ENCODE measurements at places on chromosomes 7 and 10.

DNA sequence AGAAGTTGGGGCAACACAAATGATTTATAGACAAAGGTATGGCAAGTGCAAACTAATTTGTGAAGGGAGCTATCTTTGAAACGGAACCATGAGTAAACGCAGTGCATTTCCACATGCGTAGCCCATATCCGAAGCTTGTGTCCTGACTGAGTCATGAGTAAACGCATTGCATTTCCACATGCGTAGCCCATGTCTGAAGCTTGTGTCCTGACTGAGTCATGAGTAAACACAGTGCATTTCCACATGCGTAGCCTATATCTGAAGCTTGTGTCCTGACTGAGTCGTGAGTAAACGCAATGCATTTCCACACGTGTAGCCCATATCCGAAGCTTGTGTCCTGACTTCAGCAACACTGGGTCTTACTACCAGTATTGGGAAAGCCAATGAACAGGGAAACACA is 95.0 kb downstream of the CELF2 start:
- no peak for DNase-seq

DNA sequence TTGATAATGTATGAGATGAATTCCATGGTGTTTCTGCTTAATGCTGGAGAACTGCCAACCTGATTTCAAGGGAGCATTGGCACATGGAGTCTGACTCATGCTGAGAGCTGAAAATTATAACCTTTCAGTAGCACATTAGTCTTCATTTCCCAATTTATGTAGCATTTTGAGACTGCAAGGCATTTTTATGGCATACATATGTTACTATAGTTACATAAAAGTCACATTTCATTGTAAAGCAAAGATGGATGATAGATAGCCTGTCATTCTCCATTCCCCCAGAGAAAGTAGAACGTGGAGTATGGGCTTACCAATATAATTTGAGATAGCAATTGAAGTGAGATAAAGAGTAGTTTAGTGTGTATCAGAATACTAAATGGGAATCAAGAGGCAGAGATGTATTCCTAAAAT is 103.1 kb downstream of the SLC16A9 start:
- DNase-seq, result no peak

DNA sequence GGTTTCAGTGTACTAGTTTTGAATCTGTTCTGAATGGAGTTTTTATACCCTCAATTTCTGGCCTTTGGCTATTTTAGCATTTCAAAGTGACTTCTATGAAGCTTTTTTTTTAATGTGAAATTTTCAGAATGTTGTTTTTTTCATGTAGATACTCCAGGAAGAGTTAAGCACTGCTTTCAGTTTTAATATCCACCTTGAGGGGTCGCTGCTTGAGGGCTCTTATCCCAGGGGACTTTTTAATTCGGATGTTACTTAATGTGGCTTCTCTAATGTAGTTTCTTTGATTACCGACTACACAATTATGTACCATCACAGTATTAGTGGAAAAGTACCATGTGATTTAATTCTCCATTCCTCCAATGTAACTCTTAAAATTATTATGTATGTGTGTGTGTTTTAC is 5.2 kb downstream of the IFIT5 start:
- no peak for DNase-seq

DNA sequence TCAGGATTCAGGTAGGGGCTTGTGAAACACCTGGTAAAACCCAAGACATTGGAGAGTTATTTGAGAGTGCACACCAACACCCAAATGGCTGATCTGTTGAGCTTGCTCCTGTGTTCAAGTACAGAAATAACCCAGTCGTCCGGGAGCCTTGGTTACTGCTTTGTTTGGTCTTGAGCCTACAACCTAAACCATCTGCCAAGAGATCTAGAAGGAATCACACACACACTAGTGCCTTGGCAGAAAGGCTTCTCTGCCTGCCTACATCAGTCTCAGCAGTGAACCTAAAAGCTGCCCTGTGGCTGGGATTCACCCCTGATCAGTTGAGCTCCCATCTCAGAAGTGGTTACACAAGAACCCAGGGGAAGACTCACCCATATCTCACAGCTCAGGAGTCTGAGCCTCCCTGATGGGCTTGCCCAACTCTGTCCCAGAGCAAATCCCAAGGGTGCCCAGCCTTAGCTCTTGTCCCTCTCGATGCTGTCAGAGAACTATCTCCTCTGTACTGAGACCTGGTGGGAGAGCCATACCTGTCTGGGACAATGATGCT is 167.6 kb downstream of the CXCL12 start:
- no peak for DNase-seq

GRCh38 chr10:34121781-34122622 is 693.1 kb downstream of the PARD3 start:
- DNase-seq, result no peak

GRCh38 chr10:28391283-28391682 is 88.4 kb upstream of the MPP7 start:
- DNase-seq, result no peak

DNA sequence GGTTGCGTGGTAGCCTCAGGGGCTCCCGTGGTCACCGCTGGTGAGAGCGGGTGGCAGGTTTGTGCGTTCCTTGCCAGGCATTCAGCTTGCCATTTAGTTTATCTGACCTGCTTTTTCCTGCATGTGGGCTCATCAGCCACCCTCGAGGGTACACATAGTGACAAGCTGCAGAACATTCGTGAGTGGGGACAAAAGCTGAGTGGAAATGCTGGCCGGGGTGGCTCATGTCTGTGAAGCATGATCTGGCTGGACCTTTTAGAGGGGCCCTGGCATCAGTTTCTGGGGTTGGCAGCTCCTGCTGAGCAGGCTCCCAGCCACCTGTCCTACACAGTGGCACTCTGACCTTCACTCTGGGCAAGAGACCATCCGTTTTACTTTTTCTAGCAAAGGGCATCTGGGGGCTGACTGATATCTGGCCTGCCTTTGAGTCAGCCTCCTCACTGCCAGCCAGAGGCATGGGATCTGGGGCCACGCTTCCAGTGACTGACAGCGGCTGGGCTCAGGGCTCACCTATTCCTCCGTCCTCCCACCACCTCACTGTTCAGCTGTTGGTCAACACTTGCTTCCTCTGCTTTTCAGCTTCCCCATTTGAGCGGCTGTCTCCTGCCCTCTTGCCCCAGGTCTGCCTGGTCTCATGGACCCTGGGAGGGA is 75.0 kb downstream of the LANCL2 start:
- DNase-seq, result no peak

DNA sequence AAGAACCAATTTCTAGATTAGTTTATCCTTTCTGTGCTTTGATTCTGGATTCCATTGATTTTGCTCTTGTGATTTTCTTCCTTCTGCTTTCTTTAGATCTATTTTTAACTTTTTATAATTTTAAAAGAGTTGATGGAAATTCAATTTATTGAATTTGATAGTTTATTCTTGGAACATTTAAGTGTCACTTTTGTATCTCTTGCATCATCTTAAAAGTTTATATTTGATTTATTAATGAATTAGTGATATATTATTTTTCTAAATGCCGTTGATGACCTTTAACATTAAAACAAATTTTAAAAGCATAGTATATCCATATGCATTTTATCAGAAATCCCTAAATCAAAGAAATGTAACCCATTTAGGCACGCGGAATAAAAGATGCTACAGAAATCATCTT is 26.9 kb downstream of the DMTF1 start:
- DNase-seq, result no peak

DNA sequence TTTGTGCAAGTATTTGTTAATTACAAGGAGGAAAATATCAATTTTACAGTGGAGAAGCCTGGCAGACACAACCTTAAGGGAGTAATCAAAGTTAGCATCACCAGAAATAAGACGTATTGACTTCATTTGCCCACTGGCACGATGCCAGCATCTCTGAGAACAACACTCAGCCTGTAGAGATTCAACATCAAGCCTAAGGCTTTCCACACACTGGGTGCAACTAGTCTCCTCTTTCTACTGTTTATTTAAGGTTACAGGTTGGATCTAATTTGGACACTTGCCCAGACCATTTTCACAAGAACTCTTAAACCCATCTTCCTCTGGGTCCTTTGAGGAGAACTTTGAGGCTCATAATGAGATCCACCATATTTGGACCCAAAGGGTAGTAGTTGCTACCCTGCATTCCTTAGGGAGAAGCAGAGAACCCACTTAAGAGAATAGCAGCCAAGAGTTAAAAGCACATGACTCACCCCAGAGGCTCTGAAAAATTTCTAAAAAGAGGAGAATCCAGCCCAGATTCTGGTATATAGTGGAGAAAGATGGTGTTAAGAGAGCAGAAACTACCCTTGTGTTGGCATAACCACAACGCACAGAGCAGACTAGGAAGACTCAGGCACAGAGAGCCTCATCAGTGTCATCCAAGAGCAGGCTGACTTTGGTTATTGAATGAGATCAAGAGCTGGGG is 97.3 kb downstream of the CCDC71L start:
- DNase-seq, result no peak

GRCh38 chr10:126417220-126417825 is 29.0 kb upstream of the ADAM12 start:
- no peak for DNase-seq

DNA sequence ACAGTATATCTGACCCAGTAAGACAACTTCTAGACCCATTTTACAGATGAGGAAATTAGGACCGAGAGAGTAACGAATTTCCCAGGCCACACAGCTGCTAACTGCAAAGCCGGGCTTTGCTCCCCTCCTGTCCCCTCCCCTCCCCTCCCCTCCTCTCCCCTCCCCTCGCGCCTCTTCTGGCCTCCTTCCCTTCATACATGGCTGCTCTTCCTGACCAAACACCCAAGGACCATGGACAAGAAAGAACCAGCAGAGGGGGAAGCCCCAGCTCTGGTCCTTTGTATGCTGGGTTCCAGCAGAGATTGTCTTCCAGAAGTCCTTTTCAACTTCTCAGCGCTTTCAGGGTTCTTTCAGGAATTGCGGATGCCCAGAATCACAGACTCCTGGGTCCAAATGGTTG is 3.6 kb upstream of the TMEM72 start:
- no peak for DNase-seq

GRCh38 chr7:75658369-75658768 is 80.4 kb downstream of the HIP1 start:
- no peak for DNase-seq

DNA sequence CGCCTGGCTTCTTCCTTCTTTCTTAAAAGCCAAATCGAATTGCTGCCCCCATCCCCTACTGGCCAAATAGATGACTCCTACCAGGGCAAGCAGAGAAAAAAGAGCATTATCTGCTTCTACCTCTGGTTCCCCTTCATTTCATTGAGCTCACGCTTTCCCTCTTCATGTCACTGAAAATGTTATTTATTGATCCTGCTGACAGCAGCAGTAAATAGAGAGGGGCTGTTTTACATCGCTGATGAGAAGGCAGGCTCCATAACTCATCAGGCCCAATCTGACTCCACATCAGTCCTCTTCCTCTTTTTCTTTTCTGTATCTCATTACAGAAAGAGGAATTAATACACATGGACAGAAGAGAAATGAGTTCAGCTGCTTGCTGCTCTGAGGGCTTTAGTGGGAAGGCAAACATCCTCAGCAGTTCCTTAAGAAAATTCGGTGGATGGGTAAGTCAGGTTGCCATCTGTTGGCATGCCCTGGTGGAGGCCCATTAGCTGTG is 904.1 kb downstream of the KCNMA1 start:
- DNase-seq, result no peak

DNA sequence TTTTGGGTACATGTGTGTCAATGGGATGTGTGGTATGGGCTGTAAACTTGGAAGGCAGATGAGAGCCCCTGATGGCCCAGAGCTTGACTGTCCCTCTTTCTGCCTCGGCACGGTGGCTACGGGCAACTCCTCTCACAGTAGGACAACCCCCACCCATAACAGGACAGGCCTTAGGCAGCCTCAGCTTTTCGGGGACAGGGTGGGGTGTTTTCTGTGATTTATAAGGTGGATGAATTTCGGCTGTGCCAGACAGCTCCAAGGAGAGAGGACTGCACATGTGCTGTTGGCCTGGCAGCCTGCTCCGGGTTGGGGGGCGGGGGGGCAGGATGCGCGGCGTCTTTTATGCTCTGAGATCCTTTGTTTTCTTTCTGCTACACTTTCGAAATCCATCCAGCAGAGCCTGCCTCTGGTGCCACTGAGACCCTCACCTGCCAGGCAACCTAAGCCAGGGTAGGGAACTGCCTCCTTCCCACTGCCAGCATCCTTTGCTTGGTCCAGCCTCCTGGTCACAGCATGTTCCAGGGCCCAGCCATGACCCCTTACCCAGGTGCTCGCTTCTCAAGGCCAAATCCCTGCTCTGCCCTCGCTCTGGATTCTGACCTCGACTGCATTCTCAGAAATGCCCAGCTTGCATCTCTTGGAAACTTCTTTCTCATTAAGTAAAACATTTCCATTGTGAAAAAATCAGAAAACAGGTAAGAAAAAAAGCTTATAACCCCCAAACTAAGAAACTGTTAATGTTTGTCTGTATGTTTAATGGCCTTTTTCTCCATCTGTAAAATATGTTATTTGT is 15.4 kb upstream of the BTBD16 start:
- no peak for DNase-seq

- no peak for DNase-seq
Measured at GRCh38 chr10:73810358-73810734, 1.1 kb downstream of the NDST2 start.

DNA sequence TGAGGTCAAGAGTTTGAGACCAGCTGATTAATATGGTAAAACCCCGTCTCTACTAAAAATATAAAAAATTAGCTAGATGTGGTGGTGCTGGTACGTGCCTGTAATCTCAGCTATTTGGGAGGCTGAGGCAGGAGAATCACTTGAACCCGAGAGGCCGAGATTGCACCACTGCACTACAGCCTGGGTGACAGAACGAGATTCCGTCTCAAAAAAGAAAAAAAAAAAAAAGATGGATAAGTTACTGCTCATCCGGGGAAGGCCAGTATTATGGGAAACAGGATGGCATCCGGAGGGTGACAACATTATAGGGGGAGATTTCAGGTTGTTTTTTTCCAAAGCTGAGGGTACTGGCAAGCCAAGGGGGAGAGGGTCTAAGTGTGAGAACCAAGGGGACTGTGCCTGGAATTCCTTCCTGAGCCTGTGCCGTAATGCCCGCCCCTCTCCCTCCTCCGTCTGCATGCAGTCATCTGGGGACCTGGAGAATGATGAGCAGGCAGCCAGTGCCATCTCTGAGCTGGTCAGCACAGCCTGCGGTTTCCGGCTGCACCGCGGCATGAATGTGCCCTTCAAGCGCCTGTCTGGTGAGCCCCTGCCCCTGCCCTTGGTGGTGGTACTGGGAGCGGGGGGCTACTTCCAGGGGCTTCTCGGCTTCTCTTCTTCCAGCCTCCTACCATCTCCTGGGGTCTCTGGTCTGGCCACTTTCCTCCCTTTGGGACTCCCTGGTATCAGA is 4.4 kb downstream of the LAMTOR4 start:
- DNase-seq, result no peak

DNA sequence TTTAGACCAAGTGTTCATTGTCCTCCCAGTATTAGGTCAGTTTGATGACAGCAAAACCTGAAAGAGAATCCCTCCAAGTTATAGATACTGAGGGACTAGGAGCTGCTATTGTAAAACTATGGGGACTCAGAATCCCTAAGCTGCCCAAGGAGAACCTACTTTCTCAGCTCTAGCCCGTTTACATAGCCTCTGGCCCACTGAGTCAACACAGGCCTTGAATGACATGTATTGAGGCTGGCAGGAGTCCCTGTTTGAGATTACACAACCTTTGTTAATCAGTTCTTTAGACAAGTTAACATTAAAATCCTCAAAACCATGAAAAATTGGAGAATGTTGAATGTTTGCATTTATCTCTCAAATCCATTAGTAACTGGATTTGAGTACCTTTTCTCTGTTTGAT is 1079.0 kb downstream of the KCNMA1 start:
- no peak for DNase-seq

Measured in NCI-H510A (cell line).